ENCODE measurements at places on chromosomes 6 and 20. TPM values are rescaled to one million over a fixed set of nuclear protein-coding genes. Genes with fewer than 3 reads are reported as not detected.

KIF3B gene
- 32.8 TPM for total RNA-seq

SLC32A1 gene
- not detected for total RNA-seq

IL17A gene
- total RNA-seq = not detected

SSTR4 gene
- 0.16 TPM for total RNA-seq

BPIFB2 gene
- total RNA-seq = not detected

TGM2 gene
- 26.8 TPM for total RNA-seq

GCNT2 gene
- total RNA-seq = not detected

AIG1 gene
- total RNA-seq = 50.5 TPM

SMPDL3A gene
- total RNA-seq = 12.2 TPM

BMP6 gene
- 2.9 TPM for total RNA-seq

SLC35D3 gene
- not detected for total RNA-seq

POLR1H gene
- total RNA-seq = 18.3 TPM

SNAP91 gene
- 0.49 TPM for total RNA-seq

ANKRD66 gene
- total RNA-seq = not detected

LAMA5 gene
- total RNA-seq = 12.8 TPM

ARG1 gene
- total RNA-seq = not detected

TNFRSF6B gene
- total RNA-seq = 8.0 TPM

SIGLEC1 gene
- under 0.01 TPM for total RNA-seq

TREML2 gene
- total RNA-seq = not detected

Measured in hair follicle dermal papilla cell (primary cell).